ENCODE measurements at places on chromosomes 1 and 21. TPM values are rescaled to one million over a fixed set of nuclear protein-coding genes. Genes with fewer than 3 reads are reported as not detected.
A peak's percentile ranks its signal among the peaks of the same experiment; 100 is the strongest.

DNA sequence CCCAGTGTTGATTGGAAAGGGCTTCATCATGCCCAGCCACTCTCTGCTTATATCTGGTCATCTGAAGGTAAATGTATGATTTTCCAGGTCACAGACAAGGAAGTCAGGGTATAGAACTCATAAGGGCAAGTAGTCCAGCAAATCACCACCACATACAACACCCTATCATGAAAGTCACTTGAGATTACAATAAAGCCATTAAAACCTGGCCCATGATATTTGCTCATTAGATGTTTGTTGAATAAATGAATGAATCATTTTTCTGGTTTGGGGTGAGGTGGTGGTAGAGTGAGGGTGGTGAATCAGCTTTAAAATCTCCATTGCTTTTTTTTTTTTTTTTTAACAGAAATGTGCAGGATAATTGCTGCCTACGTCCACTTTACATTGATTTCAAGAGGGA is 91.9 kb downstream of the TGFB2 start:
- DNase-seq = no peak

DNA sequence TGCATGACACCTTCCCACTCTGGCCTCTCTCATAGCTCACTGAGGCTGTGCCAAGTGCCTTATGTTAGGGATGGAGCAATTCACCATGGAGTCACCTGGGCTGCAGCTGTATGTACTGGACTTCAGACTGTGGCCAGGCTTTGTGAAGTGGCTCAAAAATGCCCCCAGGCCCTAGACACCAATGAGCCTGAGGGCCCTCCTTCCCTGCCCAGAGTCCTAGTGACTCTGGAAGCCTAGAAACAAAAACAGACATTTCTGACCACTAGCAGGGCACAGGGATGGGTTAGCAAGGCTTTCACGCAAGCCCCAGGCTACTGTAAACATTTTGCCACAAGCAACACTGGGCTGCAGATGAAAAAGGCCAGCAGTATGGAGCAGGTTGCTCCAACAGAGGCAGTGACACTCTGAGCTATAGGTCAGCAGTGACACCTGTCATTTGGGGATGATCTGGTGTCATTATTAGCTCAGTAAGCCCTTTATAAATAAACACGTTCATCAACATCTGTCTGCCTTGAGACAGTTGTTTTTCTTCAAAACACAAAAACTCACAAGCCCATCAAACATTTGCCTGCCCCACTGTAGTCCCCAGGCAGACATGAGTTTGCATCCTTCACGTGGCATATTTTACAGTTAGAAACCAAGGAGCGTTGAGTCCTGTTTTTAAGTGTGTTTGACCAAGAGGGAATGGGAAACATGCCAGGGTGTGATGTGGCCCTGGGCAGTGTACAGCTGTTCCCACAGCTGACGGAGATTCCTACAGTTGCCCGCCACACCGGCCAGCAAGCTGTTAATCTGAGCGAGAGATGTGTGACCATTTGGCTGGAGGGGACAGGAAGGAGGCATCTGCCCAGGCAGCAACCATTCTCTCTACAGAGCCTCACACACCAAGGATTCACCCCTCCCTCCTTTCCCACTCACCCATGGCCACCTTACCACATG is 66.8 kb downstream of the KCNN3 start:
- no peak for DNase-seq

DNA sequence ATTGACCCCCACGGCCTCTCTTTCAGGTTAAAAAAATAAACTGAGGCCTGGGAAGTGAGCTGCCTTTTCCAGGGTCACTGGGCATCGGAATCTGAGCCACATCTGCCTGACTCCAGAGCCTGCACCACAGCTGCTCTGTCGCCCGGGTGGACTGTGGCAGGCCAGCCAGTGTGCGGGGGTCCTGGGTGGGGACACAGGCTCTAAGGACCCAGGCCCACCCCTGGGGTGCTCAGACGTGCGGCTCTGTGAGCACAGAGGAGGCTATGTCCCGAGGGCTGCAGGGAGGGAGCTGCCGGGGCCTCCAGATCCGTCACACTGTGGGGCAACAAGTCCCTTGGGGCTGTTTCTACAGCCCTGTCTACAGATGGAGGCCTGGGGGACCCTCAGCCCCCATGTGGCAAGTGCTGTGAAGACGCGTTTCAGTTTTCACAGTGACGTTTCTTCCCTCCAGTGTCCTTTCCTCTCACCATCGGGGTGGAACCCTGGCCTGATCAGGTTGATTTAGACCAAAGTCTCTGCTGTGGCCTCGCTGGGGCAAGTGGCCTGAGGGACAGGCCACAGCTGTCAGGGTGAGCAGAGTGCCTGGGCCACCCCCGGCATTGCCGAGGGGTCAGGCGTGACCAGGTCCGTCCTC is 39.2 kb upstream of the ACTRT2 start:
- peak; percentile 50 for DNase-seq

DNA sequence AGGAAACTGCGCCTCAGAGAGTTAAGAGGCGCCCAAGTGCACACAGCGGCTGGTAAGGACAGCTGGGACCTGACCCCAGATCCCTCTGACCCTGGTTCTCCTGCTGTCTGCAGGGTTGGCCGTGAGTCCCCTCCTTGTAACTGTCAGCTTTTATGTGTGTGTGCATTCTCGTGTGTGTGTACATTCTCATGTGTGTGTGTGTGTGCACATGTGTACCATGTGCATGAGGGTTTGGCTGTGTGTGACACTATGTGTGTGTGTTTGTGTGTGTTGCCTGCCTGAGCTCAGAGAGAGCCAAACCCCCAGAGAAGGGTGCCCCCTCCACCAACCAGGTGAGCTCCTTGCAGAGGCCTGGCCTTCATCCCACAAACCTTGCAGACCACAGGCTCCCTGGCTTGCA is 25.9 kb upstream of the EFHD2 start:
- no peak for DNase-seq

GRCh38 chr21:46564391-46564790 is 40.5 kb downstream of the S100B start:
- DNase-seq = no peak

DNA sequence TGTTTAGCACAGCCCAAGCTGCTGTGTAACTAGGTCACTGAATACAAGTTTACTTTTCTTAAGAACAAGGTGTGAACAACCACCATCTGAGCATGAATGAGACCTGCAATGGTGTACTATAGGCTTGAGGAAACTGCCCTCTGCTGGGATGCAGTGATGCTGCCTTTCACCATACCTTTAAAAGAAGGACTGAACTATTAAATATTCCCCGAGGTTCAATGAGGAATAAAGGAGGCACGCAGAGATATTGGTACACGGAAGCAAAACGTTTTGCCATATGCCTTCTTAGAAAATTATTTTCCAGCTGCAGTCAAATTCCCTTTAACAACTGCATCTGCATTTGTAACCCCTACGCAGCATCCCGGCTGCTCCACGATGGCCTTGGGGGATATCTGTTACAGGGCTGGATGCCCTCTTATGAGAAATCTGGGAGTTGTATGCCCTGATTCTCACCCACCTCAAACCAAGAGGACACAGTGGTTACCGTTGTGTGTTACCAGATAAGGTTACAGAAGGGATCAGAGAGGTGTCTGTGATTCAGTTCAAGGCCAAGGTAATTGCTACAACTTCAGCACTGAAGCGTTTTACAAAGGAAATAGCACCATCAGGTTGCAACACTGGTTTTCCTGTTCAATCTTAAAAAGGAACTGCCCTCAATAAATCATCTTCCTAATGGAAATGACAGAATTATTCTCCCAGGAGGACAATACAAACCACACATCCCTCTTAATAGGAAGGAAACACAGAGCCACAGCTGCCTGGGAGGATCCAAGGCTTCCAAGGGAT is 470.5 kb downstream of the LTN1 start:
- DNase-seq = no peak

GRCh38 chr1:206734499-206735142 is 36.0 kb upstream of the IL19 start:
- DNase-seq = no peak

DNA sequence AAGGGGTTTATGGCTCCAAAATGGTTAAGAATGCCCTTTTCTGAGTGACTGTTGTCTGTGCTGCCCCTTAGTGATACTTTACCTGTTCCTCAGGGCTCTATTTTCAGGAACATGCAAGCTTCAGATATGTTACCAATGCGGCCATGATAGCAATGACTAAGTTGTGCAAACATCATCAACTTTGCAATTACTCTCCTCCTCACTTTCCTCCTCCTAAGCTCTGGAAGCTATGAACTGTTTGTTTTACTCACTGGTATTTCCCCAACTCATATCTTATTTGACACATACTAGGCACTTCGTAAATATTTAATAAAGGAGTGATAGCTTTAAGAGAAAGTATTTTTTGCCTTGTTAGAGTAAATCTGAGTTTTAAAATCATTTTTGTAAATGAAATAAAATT is 53.8 kb downstream of the RWDD3 start:
- DNase-seq = no peak

GRCh38 chr1:233412812-233413211 is 85.3 kb downstream of the MAP3K21 start:
- no peak for DNase-seq

- no peak for DNase-seq
Measured at GRCh38 chr1:19220991-19221390, 10.9 kb upstream of the UBR4 start.

GRCh38 chr1:113242481-113242880 is 147.8 kb upstream of the MAGI3 start:
- DNase-seq = peak; percentile 36

- no peak for DNase-seq
Measured at GRCh38 chr1:29640428-29640785, 404.1 kb downstream of the PTPRU start.

GRCh38 chr1:211472724-211473123 is 19.2 kb downstream of the RD3 start:
- no peak for DNase-seq

DNA sequence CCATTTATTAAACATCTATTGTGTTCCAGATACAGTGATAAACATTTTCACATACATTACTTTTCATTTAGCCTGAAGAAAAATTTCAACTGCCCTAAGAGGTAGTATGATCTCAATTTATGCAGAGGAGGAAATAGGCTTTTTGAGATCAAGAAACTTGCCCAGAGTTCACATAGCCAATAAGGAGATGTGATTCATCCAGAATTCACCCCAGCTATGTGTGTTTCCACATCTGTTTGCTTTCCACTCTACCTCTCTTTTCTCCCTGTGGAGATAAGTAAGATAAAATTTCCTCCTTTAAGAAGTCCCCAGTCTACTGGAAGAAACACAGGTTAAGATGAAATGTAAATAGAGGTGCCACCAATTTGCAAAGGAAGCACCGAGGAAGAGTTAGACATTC is 199.7 kb upstream of the C8B start:
- no peak for DNase-seq

- peak; percentile 68 for DNase-seq
Measured at GRCh38 chr1:218324226-218324580, 20.9 kb upstream of the TGFB2 start.

Gene TRIM46
- 0.57 TPM for total RNA-seq

Gene LRRC53
- total RNA-seq = not detected

Gene C1QC
- total RNA-seq = 745 TPM

Gene SMIM1
- total RNA-seq = 10.9 TPM
